ENCODE measurements at places on chromosomes 7 and 10. TPM values are rescaled to one million over a fixed set of nuclear protein-coding genes. Genes with fewer than 3 reads are reported as not detected.

DNA sequence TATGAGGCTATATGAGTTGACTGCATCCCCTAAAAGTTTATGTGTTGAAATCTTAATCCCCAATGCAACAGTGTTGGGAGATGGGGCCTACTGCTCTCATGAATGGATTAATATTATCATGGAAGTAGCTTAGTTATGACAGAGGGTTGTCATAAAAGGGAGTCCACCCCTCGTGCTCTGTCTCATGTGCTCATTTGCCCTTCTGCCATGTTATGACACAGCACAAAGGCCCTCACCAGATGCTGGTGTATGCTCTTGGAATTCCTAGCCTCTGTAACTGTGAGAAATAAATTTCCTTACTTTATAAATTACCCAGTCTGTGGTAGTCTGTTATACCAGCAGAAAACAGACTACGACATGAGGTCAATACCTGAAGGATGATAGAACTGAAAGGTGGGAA is 17.6 kb upstream of the PANK1 start:
- no peak for DNase-seq

DNA sequence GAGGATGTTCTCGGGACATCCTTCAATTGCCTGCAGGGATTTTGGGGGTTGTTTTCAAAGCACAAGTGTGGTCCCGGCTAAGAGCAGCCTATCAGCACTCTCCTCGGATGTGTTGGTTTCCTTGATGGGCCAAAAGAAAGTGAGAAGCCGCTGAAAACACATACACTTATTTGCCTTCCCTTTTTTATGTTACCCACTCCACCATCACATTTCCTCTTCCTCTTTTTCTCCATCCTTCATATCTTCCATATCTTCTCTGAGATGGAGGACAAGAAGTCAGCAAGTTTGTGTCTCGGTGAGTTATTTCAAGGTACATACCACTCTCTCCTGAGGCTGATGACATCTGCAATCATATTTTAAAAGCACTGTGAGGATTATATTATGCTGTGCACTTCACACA is 64.0 kb downstream of the ZNF33B start:
- no peak for DNase-seq

GRCh38 chr7:149459540-149460452 is 1.1 kb downstream of the ZNF777 start:
- DNase-seq: no peak

- no peak for DNase-seq
Observed at GRCh38 chr10:26843736-26844135, 17.0 kb downstream of the ABI1 start.

DNA sequence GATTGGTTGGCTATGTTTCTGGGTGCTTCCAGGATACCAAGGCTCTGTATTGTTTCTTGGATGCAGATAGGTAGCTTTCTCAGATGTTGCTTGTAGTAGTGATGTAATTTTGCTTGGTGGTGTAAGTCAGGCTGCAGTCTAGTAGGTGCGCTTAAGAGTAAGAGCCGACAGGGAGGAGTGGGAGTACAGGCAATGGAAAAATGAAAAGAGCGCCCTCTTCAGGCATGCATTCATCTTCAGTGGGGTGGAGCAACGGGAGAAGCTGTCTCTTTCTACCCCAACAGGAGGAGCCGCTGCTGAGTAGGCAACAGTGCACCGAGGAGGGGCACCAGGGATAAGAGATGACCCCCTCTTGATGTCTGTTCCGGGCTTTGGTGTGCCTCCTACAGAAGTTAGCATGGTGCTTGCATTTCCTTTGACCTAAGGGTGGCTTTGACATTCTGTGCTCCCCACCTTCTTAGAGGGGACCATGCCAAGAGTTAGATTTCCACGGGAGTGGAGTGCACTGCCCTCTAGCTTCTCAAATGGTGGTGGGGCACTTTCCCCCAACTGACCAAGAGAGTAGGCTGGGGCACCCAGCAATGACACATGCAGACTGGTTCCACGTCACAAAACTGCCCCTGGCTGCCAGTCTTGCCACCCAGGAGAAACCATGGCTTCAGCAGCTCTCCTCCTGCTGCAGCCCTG is 56.1 kb downstream of the ZNF783 start:
- DNase-seq: no peak

DNA sequence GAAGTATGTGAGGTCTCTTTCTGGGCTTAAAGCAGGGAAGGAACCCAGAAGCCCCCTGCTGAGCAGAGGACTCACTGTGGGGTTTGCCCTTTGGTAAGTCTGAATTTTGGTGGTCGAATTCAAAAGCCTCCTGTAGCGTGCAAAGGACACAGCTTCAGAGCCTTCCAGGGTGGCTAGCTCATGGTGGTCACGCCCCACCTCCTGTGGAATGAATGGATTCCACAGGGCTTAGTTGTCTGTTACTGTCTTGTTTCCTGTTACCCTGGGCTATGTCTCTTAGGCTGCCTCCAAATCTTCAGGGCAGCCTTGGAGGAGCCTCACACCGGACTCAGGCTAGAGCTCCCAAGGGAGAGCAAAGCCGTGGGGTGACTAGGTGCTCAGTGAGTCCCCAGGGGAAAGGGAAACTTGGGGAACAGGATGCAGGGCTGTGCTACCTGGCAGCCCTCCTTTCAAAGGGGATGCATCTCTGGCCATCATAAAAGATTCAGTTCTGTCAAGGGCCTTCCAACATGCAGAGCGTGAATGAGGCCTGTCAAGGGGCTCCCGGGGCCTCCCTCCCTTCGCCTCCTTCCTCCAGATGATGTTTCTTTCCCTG is 211.7 kb downstream of the CCSER2 start:
- peak; percentile 93 for DNase-seq

DNA sequence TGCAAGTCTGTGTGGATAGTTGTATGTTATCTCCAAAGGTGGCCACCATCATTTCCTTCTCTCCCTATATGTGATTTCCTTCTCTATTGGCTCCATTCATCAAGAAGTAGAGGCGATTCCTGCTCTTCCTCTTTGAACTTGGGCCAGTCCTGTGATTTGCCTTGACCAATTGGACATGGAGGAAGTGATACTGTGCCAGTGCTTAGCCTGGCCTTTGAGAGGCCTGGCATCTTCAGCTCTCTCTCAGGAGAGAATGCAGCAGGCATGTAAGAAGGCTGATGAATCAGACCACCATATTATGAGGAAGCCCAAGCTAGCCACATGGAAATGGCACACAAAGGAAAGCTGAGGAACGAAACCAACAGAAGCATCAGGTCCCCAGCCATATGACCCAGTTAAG is 195.0 kb upstream of the SVIL start:
- no peak for DNase-seq

GRCh38 chr10:48274636-48275035 is at the start of gene FRMPD2:
FRMPD2 (minus strand) TSS chr10:48274696; CDS start chr10:48274567, 129 bp downstream.
- DNase-seq: no peak

Gene NAT16
- not detected for total RNA-seq

Gene ST8SIA6
- total RNA-seq: 0.26 TPM

Gene OR2A7
- total RNA-seq: 0.50 TPM

Gene ETV1
- 26.4 TPM for total RNA-seq

Gene SPDYE9
- not detected for total RNA-seq
